ENCODE measurements at places on chromosomes 4 and X.

GRCh38 chrX:110346681-110347080 is 12.0 kb upstream of the RTL9 start:
- DNase-seq: no peak

DNA sequence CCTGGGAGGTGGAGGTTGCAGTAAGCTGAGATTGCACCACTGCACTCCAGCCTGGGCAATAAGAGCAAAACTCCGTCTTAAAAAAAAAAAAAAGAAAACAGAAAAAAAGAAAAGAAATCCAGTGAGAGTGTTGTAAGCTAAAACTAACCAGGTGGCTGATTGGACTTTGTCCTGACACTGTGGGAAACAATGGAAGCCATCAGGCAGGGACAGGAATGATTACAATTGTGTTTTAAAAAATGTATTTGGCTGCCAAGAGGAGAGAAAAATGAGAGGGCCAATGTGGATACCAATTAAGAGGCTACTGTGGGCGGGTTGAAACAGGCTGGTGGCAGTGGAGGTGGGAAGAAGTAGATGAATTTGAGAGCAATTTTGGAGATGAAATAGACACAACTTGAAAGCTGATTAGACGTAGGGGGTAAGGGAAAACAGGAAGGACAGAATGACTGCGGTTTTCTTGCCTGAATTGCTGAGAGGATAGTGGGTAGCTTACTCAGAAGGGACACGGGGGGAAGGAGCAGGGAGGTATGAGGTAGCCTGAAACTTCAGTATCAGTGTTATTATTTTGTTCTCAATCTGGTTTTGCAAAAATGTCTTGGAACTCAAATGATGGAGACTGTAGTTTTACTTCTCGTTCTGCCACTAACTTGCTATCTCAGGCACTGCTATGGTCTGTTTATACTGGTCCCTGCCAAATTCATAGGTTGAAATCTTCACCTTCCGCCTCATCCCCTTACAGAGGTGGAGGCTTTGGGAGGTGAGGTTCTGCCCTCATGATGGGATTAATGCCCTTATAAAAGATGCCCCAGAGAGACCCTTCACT is 45.6 kb upstream of the CHRNA9 start:
- no peak for DNase-seq

DNA sequence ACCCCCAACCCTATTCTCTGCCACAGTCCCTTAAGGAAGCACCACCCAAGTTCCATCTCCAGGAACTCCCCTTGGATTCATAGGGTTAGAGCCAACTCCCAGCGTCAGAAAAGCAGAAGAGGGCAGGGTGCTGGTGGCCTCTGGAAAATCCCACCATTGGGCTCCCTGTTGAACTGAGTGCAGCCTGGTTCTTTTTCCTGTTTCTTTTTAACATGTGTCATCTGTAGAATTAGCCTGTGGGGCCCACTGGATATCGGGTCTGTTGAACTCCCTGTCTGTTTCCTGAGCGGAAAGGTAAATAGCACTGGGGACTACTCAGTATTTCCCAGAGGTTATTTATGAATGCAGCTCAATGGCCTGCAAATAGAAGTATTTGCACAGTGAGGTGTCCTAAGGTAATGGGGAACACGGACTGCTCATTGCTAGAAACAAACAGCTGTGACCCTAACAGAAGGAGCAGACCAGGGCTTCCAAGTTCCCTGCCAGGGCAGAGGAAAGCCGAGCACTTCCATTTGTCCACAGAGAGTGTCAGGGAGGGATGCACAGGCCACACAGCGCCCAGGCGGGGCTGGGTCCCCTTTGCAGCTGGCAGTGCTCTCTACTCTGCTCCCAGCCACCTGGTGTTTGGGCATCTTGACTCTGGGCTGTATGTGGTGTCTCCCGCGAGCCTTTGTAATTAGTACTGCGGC is 102.6 kb downstream of the FHDC1 start:
- no peak for DNase-seq

- no peak for DNase-seq
Measured at GRCh38 chr4:180060159-180060889, 2182.9 kb upstream of the TENM3 start.

DNA sequence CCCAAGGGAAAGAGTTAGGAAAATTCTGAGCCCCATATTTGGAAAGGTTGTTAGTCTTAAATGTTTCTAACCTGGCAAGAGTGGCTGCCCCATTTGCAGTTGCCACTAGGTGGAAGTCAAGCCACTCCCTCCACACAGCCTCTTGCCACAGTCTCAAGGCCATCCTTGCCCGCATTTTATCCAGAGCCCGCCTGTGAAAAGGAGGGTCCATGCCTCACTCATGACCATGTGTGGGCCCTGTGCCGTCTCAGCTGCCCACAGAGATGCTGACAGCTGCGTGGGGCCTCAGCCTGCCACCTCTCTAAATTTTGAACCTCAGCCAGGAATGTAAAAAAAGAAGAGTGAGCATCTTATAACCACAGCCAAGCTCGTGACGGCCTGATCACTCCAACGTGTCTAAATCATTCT is 201.5 kb upstream of the FAM241A start:
- DNase-seq: peak; percentile 17

GRCh38 chrX:55143621-55144020 is 54.8 kb downstream of the PAGE2 start:
- DNase-seq: no peak

- no peak for DNase-seq
Measured at GRCh38 chr4:25950461-25951389, 36.7 kb downstream of the SMIM20 start.

All from GM12891 (cell line).